Kidney (tissue), 22 donors: ENCODE measurements at places on chromosomes 2 and 18.
A peak's percentile ranks its signal among the peaks of the same experiment; 100 is the strongest.

- DNase-seq, result no peak
Measured at GRCh38 chr2:39492716-39493115, 55.6 kb upstream of the MAP4K3 start.

- no peak for DNase-seq
Measured at GRCh38 chr2:1869987-1870386, 125.7 kb upstream of the PXDN start.

DNA sequence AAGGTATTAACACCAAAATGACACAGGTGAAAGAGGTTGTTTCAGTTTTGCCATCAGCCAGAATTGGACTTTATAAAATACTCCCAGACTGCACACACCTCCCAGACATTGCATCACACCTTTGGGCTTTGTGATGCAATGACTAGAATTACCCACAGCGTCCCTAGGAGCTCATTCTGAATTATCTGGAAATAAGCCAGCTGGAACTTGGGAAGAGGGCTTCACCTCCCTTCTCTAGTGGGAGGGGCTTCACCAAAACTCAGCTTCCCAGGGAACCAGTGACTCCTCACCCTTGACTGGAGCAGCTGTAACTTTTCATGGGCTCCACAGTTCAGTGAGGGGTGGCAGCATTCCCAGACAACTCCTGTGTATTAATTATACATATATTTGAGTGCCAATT is 83.1 kb upstream of the BZW1 start:
- DNase-seq, result peak; percentile 64

DNA sequence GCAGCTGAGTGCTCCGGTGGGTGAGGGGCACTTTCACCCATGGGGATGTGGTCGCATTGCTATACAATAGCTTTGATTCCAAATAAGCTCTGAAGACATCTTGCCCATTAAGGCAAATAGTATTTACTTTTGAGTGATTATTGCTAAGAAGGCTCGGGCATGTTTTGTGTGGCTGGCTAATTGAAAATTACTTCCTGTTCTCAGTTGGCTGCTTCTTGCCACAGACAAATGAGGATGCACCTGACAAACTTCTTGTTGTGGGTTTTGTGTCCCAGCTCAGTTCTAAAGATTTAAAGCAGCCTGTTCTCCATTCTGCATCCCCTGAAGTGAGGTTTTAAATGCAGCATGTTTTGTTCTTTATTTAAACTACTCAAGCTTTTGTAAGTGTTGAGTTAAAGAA is 88.3 kb downstream of the KCNS3 start:
- DNase-seq, result no peak

DNA sequence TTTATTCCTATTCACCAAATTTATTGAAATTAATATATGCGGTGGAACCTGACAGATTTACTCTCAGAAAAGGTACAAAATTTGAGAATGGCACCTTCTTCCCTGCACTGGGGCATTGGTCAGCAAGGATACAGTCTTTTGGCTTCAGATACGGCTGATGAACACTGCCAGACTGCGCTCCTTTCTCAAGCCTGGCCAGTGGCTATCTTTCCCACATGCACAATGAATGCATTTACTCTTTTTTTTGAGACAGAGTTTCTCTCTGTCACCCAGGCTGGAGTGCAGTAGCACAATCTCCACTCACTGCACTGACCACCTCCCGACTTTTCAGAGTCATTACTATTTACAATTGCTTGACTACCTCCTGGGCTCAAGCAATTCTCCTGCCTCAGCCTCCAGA is 61.6 kb downstream of the MOB4 start:
- DNase-seq, result no peak

DNA sequence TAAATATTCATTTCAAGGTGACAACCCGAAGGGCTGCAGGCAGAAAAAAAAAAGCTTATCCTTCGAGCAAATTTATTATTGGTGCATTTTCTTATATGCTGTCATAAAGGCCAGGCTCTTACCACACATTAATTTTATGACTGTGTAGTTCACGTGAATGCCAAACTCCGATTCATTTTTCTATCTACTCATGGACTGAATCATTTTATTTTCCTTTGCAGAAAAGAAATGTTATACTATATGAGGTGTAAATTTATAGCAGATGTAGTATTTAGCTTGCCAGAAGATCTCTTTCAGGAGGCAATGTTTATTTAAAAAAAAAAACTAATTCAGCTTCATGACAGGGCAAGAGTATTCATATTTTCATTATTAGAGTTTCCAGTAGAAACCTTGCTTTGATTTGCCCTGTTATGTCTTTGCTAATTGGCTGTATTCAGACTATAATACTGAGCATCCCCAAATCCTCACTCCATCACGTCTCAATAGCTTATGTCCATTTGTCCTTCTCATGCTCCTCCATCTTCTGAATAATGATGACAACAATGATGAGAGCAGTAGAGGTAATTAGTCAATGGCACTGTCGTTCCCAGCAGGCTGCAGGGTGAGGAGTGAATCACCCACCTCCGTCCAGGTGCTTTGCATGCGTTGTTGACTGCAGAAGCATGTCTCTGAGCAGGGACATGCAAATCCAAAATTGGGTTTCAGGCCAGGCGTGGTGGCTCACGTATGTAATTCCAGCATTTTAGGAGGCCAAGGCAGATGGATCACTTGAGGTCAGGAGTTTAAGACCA is 101.1 kb upstream of the RAB12 start:
- no peak for DNase-seq

GRCh38 chr2:30373881-30374302 is 73.2 kb upstream of the LCLAT1 start:
- DNase-seq, result no peak
